Urinary bladder (tissue), 4 donors: ENCODE measurements at places on chromosomes 7 and 10.

- DNase-seq = no peak
Observed at GRCh38 chr10:124678557-124679240, 65.5 kb downstream of the FAM53B start.

- no peak for DNase-seq
Observed at GRCh38 chr7:22633286-22633953, 93.6 kb upstream of the IL6 start.

DNA sequence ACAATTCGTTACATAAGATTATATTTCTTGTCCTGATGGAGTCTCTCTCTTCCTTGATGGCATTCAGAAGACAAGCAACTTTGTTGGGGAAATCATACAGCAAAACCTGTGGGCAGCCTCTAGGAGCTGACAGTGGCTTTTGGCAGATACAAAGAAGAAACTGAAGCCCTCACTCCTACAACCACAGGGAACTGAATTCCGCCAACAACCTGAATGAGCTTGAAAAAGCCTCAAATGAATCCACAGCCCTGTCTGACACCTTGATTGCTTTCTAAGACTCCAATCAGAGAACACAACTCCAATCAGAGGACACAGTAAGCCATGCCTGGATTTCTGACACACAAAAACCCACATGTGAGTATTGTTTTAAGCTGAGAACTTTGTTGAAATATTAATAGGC lies 576.8 kb upstream of the LRRTM3 start:
- DNase-seq = no peak

GRCh38 chr7:157360483-157361025 lies 23.8 kb downstream of the DNAJB6 start:
- DNase-seq = no peak

- DNase-seq = no peak
Observed at GRCh38 chr7:122719010-122719578, 16.4 kb upstream of the RNF148 start.

DNA sequence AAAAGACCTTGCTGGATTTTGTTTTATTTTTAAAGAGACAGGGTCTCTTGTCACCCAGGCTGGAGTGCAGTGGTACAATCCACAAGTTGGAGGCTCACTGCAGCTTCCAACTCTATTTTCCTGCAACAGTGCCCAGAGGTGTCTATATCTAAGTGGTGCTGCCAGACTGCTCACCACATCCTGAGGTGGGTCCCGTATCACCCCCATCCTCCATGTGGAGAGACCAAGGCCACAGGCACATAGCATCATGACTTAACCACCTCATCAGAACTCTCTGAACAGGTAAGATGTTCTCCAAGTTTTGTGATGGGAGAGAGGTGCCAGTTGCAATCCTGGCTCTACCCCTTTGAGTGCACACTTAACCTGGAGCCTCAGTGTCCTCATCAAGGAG lies 98.2 kb downstream of the RNF216 start:
- no peak for DNase-seq

- DNase-seq = no peak
Observed at GRCh38 chr7:135159359-135160085, 11.0 kb downstream of the CYREN start.

GRCh38 chr7:117011419-117012260 lies 58.3 kb downstream of the ST7 start:
- DNase-seq = no peak

GRCh38 chr7:54995610-54996363 lies 23.0 kb upstream of the EGFR start:
- no peak for DNase-seq

DNA sequence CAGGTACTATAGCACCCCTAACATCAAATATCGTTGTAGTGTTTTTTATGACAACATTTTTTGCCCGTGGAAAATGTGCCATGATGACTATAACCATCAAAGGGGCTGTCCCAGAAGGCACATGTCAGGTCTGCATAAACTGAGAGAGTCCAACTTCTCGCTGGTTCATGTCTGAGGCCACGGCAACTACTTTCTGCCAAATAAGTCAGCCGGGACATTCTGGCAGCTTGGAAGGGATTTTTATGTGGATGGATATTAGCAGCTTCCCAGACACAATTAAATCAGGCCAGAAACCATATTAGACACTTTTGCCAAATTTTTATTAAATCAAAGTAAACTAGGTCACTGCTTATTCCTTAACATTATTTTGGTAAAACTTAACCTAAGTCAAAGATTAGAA lies 477.4 kb upstream of the FZD8 start:
- DNase-seq = no peak

DNA sequence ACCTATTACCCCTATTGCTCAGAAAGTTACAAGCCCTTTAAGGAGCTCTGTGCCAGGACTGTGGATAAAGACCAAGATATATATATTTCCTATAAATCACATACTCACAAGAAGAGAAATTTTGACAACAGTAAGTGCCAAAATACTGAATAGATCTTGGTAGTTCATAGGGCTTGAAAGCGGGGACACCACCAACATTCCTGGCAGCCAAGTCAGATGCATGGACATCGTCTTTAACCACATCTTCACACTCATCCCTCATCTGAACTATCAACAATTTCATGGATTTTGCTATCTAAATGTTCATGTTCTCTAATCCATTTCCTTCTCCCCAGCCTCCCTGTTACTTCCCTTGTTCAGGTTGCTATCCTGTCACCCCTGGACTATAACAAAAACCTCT lies 67.5 kb upstream of the LRRC17 start:
- DNase-seq = no peak

- no peak for DNase-seq
Observed at GRCh38 chr7:107461938-107462533, 7.8 kb upstream of the GPR22 start.

DNA sequence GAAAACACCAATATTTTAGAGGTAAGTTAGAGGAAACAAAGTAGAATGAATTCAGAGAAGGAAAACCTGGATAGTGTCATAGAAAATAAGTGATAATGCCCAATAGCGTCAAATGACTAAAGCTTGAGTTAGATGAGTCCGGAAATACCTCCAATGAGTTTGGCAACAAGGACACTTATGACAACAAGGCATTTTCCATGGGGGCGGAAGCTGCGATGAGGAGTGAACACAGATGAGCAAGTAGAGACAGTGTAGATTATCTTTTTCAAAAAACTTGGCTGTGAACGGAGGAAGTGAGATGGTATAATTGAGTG lies 383 bp upstream of the R3HCC1L start:
- no peak for DNase-seq

DNA sequence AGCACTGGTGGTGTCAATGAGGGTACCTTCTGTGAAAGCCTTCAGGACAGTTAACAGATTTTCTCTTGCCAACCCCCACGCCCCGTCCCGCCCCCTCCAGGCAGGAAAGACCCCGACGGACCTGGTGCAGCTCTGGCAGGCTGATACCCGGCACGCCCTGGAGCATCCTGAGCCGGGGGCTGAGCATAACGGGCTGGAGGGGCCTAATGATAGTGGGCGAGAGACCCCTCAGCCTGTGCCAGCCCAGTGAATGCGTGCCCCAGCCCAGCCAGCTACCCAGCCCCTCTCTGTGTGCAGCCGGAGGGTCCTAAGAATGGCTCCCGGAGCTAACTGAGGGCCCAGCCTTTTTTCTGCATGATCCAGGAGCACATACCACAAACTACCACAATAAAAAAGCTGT lies 713 bp upstream of the HOGA1 start:
- no peak for DNase-seq

- DNase-seq = no peak
Observed at GRCh38 chr10:59387951-59388670, 25.8 kb upstream of the FAM13C start.

GRCh38 chr7:44382459-44383265 lies 57.3 kb upstream of the CAMK2B start:
- DNase-seq = no peak

DNA sequence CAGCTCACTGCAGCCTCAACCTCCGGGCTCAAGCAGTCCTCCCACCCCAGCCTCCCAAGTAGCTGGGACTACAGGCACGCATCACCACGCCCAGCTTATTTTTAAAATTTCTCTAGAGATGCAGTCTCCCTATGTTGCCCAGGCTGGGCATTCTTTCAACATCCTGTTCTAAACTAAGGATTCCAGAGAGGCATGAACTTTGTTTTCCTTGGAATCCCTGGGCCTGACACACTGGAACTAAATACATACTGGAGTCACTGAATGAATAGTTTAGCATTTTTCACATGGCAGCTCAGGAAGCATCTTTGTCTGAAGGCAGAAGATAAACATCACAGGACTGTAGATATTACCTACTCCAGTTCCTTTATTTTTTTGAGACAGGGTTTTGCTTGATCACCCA lies 108.7 kb downstream of the ITIH5 start:
- DNase-seq = no peak

GRCh38 chr7:20343205-20343604 lies 12.5 kb downstream of the ITGB8 start:
- no peak for DNase-seq

DNA sequence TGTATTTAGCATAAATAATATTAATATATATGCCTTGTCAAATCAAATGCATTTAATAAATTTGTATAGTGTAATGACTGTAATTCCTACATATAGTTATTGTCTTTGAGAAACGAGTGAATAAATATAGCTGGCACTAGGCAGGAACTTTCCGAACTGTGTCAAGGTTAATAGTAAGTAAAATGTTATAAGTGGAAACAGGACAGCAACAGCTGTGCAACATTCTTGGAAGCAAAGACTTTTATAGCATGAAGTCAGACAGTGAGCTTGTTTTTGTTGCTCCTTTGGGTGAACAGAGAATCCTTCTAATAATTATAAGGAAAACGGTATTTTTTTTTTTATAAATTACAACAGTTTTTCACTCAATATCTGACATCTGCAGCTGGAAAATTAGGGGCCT lies 14.0 kb upstream of the EXOC6 start:
- no peak for DNase-seq

DNA sequence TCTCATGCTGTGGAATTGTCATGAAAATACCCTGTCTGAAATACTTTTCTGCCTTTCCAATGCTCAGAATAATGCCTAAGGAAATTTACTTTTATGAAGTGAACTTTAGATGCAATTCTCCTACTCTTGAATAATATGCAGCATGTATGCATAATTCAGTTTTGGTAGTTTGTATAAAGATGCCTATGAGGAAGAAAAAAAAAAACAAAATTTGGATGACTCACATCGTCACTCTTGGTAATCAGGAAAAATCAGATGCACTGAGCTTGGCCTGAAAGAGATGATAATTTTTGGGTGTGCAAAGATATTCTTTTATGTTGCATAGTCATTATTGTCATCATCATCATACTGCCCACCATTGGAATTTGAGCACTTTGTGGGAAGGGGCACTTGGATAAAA lies 382.1 kb downstream of the ANKRD7 start:
- no peak for DNase-seq

DNA sequence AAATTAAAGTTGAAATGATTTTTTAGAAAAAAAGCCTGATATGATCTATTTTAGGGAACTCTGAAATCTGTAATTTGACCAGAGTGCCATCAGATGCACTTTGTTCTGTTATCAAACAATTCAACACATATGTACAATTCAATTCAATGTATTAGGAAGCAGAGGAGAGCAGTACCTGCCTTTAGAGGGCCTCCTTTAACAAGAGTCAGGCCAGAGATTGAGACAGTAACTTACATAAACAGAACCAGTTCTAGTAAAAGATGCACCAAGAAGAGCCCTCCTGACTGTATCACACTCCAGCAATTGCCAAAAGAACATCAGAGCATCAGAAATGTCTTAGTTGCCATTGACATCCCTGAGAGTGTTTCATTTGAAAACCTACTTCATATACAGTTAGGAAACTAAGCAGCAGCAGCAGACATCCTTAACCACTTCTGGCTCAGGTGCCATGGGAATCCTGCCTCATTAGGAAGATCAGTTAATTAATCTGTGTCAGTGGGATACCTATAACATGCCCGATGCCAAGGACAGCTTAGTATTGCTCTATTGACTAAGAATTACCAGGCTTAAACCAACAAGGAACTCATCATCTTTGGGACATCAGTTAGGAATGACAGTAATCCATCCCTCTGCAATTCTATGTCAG lies 1222.6 kb upstream of the LRRN3 start:
- DNase-seq = no peak

DNA sequence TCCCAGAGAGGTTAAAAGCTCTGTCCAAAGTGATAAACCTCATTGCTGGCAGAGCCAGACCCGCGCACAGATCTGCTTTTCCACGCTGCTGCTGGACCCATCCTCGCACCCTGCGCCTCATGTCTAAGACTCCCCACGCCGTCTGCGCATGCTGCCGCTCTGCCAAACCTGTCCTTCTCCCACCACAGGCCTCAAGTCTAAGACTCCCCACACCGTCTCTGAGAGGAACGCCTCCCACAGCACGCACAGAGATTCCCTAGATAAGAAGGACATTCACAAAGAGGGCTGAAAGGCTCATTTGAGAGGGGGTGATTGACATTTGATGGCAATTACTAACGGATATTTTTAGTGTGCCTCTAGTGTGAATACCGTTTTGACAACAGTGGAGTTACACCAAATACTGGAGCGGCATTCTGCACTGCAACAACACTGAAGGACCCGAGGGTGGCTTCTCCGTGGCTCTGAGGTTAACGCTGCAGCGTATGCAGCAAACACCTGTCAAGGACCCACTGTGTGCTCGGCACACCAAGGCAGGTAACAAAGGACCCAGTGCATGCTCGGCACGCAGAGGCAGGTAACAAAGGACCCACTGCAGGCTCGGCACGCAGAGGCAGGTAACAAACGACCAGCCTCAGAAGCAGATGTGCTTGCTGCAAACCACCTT lies 231.4 kb downstream of the DNAJB6 start:
- DNase-seq = no peak

GRCh38 chr7:130894146-130894908 lies 160.3 kb upstream of the KLF14 start:
- no peak for DNase-seq

GRCh38 chr10:92027141-92027540 lies 103.6 kb downstream of the BTAF1 start:
- no peak for DNase-seq

GRCh38 chr7:55500117-55500756 lies 72.1 kb downstream of the VOPP1 start:
- DNase-seq = peak; percentile 25

- DNase-seq = no peak
Observed at GRCh38 chr7:14073988-14074387, 84.5 kb upstream of the ETV1 start.

DNA sequence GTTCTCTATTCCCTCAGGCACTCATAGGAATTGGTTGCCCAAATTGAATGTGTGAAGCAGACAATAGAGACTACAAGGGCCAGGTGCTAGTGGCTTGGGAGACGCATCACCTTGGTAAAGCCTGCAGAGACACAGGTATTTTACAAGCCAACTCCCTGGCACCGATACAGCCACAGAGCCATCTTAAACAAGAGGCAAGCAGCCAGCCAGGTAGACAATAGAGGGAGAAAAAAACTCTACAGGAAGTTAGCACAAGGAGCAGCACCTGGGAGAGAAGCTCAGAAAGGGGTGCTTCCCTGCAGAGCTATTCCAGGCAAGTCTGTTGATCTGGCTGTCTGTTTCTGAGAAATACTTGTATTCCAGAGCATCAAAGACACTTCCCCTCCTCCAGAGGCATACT lies 43.0 kb upstream of the CDK1 start:
- no peak for DNase-seq
